ENCODE measurements at places on chromosomes 4 and X.

- no peak for DNase-seq
Observed at GRCh38 chrX:47145395-47146120, 537 bp downstream of the RBM10 start.

DNA sequence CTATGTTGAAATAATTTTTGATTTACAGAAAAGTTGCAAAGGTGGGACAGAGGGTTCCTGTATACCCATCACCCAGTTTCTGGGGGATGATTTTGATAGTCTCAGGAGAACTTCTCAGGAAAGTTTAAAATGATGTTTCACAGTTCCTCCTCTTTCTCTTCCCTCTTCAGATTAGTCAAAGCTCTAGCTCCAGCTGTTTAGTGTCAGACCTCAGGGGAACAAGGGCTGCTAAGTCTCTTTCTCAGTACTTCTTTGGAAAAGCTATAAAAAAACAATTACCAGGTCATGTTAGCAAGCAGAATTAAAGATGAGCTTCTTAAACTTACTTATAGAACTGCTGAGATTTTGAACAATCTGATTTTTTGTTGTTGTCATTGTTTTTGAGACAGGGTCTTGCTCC is 12.2 kb downstream of the IL13RA1 start:
- no peak for DNase-seq

DNA sequence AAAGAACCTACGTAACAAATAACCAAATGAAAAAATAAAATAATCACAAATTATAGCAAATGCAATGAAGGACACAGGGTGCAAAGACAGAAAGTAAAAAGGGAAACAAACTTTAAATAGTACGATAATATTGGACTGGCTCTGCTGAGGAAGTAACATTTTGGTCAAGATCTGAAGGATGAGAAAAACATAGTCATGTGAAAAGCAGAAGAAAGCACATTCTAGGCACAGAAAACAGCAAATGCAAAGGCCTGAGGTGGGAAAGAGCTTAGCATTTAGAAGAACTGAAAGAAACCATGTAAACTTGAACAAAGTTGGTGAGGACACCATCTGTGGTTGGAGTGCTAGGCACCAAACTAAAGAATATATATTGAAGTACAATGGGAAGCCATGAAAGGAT is 111.2 kb downstream of the PPP3CA start:
- no peak for DNase-seq

GRCh38 chr4:25799522-25799921 is 63.3 kb downstream of the SEL1L3 start:
- DNase-seq: no peak

DNA sequence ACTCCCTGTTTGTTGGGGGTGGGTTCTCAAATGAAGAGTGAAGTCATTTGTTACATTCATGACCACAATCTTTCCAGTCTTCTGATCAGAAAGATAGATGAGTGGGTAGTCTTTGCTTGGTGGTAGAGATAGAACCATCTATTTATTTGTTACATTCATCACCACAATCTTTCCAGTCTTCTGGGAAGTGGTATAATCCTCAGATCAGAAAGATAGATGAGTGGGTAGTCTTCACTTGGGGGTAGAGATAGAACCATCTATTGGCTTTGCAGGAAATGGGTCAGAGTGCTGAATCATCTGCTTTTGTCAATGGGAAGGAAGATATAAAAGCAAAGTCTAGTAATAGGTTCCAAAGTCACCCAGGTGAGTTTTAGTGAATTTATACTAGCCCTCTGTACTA is 64.2 kb upstream of the EPGN start:
- no peak for DNase-seq

- no peak for DNase-seq
Observed at GRCh38 chr4:154741131-154741665, 2.6 kb upstream of the LRAT start.

GRCh38 chrX:136192135-136192534 is 44.8 kb downstream of the FHL1 start:
- no peak for DNase-seq

DNA sequence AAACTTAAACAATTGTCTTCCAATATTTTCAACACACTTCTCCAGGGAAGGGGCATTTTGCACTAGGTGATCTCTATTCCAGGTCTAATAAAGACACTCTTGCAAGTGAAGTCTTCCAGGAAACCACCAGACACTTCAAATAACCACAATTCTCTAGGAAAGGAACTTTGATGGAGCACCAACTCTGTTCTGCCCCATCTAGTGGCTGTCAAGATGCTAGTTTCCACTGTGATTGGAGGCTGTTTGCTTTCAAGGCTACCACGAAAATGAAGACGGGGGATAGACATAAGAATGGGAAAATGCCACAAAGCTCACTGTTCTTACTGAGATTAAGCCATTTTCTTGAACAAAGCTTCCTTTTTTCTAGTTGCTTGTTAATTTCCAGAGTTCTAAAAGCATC is 100.6 kb upstream of the F9 start:
- DNase-seq: no peak

DNA sequence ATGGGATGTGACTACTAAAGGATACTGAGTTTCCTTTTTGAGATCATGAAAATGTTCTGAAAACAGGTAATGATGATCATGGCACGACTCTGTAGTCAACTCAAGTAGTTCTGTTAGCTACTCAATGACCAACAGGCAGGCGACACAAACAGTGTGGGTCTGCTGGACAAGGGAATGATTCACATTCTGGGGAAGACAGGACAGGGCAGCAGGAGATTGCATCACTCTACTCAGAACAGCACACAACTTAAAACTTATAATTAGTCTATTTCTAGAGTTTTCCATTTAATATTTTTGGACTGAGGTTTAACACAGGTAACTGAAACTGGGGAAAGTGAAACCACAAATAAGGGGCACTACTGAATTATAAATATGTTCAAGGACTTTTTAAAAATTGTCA is 365.2 kb downstream of the PRDM5 start:
- DNase-seq: no peak

GRCh38 chr4:67712650-67713528 is 11.9 kb upstream of the UBA6 start:
- no peak for DNase-seq

DNA sequence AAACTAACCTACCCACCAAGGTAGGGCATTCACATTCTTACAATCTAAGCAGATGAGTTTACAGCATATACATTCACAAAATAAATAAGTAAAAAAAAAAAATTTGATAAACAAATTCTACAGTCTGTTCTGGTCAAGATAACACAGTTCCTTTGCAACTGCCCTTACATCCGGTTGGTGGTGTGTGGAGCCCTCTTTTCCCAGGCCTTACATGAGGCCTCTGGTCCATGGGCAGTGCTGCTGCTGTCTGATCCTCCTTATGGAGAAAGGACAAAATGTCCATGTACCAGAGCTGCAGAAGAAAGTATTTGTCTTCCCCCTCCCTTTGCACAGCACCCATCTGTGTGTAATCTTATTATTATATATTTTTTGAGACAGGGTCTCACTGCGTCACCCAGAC is 2.2 kb upstream of the SEPTIN11 start:
- DNase-seq: no peak

- DNase-seq: no peak
Observed at GRCh38 chr4:139768366-139768765, 102.7 kb downstream of the MGST2 start.

GRCh38 chr4:36133658-36134057 is 110.7 kb downstream of the ARAP2 start:
- DNase-seq: no peak

- no peak for DNase-seq
Observed at GRCh38 chr4:141389649-141390048, 169.0 kb downstream of the ZNF330 start.

Measured in DMS153 (cell line).